ENCODE measurements at places on chromosomes 16 and 17. TPM values are rescaled to one million over a fixed set of nuclear protein-coding genes. Genes with fewer than 3 reads are reported as not detected.

KCNH4 gene
- total RNA-seq: 0.18 TPM

FBXW10 gene
- total RNA-seq: 0.08 TPM

TCAP gene
- 1,910 TPM for total RNA-seq

EFCAB5 gene
- 0.09 TPM for total RNA-seq

PRKAR1A gene
- 653 TPM for total RNA-seq

SEPTIN12 gene
- not detected for total RNA-seq

PSMB10 gene
- total RNA-seq: 64.5 TPM

NPIPB9 gene
- total RNA-seq: 0.35 TPM

CKLF gene
- total RNA-seq: 15.8 TPM

KRT24 gene
- total RNA-seq: not detected

TMEM106A gene
- total RNA-seq: 8.4 TPM

OR1F1 gene
- not detected for total RNA-seq

CCL14 gene
- 47.7 TPM for total RNA-seq

All from left cardiac atrium (tissue), 4 donors.